ENCODE measurements at places on chromosomes 13 and 19. TPM values are rescaled to one million over a fixed set of nuclear protein-coding genes. Genes with fewer than 3 reads are reported as not detected.

The PDE4C gene
- not detected for polyA plus RNA-seq

The CEACAM16 gene
- polyA plus RNA-seq, result 0.07 TPM

The ICAM4 gene
- polyA plus RNA-seq, result not detected

The ADAMTSL5 gene
- 6.4 TPM for polyA plus RNA-seq

The TJP3 gene
- polyA plus RNA-seq, result 90.7 TPM

The ZNF566 gene
- 3.6 TPM for polyA plus RNA-seq

The CGB7 gene
- polyA plus RNA-seq, result not detected

The WASF3 gene
- polyA plus RNA-seq, result 5.4 TPM

The TMEM272 gene
- polyA plus RNA-seq, result 0.27 TPM

The TARM1 gene
- polyA plus RNA-seq, result not detected

The USHBP1 gene
- polyA plus RNA-seq, result not detected

The FARP1 gene
- polyA plus RNA-seq, result 3.8 TPM

The ZNF329 gene
- polyA plus RNA-seq, result 3.7 TPM

The CGB5 gene
- polyA plus RNA-seq, result not detected

The KLK13 gene
- polyA plus RNA-seq, result 1.9 TPM

The SHANK1 gene
- polyA plus RNA-seq, result not detected

The CGB3 gene
- polyA plus RNA-seq, result not detected

The SIGLEC11 gene
- polyA plus RNA-seq, result 1.1 TPM

The FPR1 gene
- 0.40 TPM for polyA plus RNA-seq

The NANOS3 gene
- not detected for polyA plus RNA-seq

The CEACAM8 gene
- polyA plus RNA-seq, result not detected

The ATP12A gene
- not detected for polyA plus RNA-seq

The HSPB6 gene
- polyA plus RNA-seq, result 2.0 TPM

The IGSF23 gene
- 54.3 TPM for polyA plus RNA-seq
